Astrocyte (in vitro differentiated cells and primary cell): ENCODE measurements at places on chromosomes 7 and 10. TPM values are rescaled to one million over a fixed set of nuclear protein-coding genes. Genes with fewer than 3 reads are reported as not detected.

DNA sequence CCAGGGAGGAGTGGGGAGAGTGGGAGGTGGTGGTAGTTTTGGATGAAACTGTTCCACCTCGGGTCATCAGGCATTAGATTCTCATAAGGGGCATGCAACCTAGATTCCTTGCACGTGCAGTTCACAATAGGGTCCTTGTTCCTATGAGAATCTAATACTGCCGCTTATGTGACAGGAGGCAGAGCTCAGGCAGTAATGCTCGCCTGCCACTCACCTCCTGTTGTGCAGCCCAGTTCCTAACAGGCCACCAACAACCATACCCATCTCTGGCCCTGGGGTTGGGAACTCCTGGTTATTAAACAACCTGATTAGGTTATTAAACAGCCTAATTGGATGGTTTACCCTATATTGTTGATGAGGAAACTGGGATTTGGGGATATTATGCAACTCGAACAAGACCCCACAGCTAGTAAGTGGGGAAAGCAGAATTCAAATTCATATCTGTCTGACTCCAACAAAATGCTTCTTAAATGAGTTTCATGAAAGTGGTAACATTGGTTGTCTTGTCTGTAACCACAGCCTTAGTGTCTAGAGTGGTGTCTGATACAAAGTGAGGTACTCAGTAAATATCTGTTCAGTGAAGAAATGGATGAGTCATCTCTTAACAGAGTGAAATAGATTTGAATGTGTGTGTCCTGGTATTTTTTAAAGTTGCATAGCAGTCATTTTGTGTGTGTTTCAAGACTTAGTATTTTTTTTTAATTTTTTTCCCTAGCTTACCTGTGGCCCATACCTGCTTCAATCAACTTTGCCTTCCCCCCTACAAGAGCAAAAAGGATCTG is 101.6 kb downstream of the HECTD2 start:
- H3K27me3 ChIP-seq = no peaks in the 10 kb centered on the region
- peaks cover 7% of the 10 kb centered on the region for H3K4me1 ChIP-seq
- no peak overlapping the region for H3K4me3 ChIP-seq

DNA sequence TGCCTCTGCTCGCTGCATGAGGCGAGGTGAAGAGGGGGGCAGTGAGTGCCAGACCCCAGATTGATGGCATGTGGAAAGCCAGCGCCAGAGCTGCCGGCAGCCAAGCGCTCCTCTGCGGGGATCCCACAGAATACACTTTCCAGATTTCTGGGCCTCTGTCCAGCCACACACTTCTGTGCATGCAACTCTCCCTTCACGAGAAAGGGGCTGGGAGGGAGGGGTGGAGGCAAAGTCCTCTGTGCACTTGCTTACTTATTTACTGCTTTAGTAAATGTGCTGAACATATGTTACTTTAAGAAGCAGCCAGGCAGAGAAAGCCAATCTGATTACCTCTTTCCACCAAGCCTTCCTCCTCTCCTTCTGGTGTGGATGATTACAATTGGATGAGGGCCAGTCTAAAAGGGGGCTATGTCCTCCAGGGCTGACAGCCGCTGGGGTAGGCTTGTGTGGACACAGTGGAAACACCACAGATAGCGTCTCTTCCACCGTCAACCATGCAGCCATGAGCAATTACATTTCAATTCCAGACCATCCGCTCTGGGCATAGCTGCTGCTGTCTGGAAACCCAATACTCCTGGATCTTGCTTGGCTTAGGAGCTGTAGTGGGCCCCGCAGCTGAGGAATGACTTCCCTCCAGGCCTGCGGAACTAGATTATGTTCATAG is 322.8 kb upstream of the ANKRD30A start:
- no peaks in the 10 kb centered on the region for H3K36me3 ChIP-seq
- no peak overlapping the region for H3K4me3 ChIP-seq
- no peaks in the 10 kb centered on the region for H3K4me1 ChIP-seq
- DNase-seq = no peak

Gene PRF1
- 0.14 and 0.16 TPM in 2 replicates for total RNA-seq

Gene CALHM3
- not detected in 2 replicates for total RNA-seq

GRCh38 chr10:6239213-6239991 is 36.7 kb downstream of the PFKFB3 start:
- no peaks in the 10 kb centered on the region for H3K27me3 ChIP-seq
- DNase-seq = peak; percentile 99
- H3K4me1 ChIP-seq = peaks cover 22% of the 10 kb centered on the region
- H3K4me3 ChIP-seq = no peak overlapping the region

DNA sequence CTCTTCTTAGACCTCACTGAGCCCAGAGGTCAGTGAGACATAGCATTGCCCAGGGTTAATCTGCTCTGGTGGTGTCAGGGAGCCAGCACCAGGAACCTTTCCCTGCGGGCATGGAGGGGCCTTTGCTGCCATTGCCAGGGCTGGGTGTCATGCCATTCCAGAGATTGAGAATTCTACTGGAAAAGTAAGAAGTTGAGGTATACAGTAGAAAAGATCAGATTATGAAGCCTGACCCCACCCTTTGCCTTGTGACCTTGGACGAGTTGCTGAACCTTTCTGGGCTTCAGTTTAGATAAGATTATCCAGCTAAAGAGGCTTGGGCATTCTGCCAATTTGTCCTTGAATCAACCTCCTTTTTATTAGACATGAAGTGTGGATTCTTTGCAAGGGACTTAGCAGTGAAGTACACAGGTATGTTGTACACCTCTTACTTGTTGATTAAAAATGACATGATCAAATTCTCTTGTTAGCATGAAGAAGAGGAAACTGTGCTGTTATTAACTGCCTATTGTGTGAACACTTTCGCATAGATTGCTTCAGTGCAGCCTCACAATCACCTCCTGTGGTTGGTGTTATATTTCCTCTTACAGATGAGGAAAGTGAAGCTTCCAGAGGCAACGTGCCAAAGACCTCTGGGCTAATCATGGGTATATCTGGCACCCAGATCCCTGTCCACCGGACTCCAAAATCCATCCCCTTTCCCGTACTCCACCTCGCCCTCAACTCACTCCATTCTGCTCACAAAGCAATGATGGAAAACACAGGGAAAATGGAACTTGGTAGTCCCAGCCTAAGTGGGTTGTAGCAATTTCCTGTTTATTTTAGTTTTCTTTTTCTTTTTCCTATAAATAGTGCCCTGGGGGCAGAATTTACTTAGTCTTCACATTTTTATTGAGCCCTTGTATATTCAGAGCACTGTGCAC is 151.3 kb downstream of the CAMK1D start:
- H3K27ac ChIP-seq = no peak overlapping the region
- H3K36me3 ChIP-seq = no peaks in the 10 kb centered on the region
- peaks cover 22% of the 10 kb centered on the region for H3K4me1 ChIP-seq
- no peak for DNase-seq
- no peaks in the 10 kb centered on the region for H3K27me3 ChIP-seq

- no peak overlapping the region for H3K27ac ChIP-seq
- DNase-seq = no peak
- H3K4me1 ChIP-seq = no peaks in the 10 kb centered on the region
- H3K36me3 ChIP-seq = no peaks in the 10 kb centered on the region
- H3K4me3 ChIP-seq = no peak overlapping the region
- no peaks in the 10 kb centered on the region for H3K27me3 ChIP-seq
Observed at GRCh38 chr7:52956379-52956915, 79.0 kb upstream of the POM121L12 start.

Gene LBX1
- not detected in 2 replicates for total RNA-seq

DNA sequence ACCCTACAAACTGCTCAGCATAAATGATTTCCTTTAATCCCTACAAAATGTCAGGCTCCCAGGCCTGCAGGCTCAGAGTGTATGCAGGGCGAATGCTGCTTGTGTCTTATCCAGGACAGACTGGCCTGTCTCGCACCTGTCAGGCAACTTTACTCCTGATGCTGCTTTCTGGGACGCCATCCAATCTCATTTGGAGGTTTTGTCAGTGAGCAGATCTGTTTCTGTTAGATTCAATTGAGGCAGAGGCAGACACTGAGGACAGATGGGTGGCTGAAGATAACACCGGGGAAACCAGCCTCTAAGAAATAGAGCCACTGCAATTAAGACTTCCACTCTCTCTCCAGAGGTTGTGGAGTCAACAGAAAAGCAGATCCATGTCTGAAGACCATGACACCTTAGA is 115.6 kb downstream of the DPP6 start:
- DNase-seq = no peak
- no peak overlapping the region for H3K27ac ChIP-seq
- no peaks in the 10 kb centered on the region for H3K36me3 ChIP-seq

DNA sequence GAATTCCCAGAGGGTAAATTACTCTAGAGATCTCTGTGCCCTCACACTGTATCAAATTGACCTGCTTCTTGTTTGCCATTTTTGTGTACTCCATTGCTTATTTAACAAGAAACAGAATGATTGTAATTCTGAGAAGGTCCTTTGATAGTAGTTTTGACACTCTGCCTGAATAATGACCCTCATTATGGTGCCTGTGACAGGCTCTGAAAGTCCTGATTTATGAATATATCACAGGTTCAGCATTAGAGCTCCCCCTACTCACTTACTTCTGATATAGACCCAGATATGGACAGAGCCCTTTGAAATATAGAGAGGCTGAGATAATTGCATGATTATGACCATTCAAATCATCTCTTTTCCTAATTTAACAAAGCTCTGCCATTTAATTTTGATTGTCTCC is 465.2 kb downstream of the MDFIC start:
- DNase-seq = no peak
- H3K27ac ChIP-seq = no peak overlapping the region
- no peaks in the 10 kb centered on the region for H3K4me1 ChIP-seq
- no peaks in the 10 kb centered on the region for H3K36me3 ChIP-seq

- H3K4me1 ChIP-seq = no peaks in the 10 kb centered on the region
- H3K27me3 ChIP-seq = no peaks in the 10 kb centered on the region
- DNase-seq = no peak
- no peak overlapping the region for H3K27ac ChIP-seq
- no peak overlapping the region for H3K4me3 ChIP-seq
- no peaks in the 10 kb centered on the region for H3K36me3 ChIP-seq
Observed at GRCh38 chr7:5467645-5468044, 44.0 kb upstream of the TNRC18 start.

Gene RPS24
- total RNA-seq = 1,230 and 1,331 TPM in 2 replicates

Gene HACD1
- 81.6 and 87.7 TPM in 2 replicates for total RNA-seq

DNA sequence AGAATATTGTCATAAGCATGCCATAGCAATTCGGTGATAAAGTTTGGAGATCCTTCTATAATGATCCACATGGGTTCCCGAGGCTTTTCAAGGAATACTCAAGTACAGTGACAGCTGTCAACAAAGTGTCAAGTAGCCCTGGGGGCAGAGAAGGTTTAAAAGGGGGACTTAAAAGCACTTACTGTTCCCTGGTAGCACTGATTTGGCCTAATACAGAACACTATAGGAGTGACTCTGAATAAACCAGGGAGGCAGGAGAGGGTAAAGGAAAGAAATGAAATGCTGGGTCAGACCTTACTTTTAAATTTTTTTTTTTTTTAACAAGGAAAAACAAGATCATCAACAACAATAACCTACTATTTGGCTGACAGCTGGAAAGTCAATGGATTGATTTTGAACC is 20.1 kb downstream of the CHCHD3 start:
- no peaks in the 10 kb centered on the region for H3K27me3 ChIP-seq
- H3K36me3 ChIP-seq = no peaks in the 10 kb centered on the region
- H3K4me3 ChIP-seq = no peak overlapping the region
- no peak overlapping the region for H3K27ac ChIP-seq

GRCh38 chr7:91165006-91165845 is 99.0 kb upstream of the FZD1 start:
- peak; percentile 90 for DNase-seq
- H3K27ac ChIP-seq = peak overlapping the region; percentile 76
- H3K4me1 ChIP-seq = peaks cover 30% of the 10 kb centered on the region

Gene EBLN1
- total RNA-seq = not detected in 2 replicates
